ENCODE measurements at places on chromosomes 1 and 21.

DNA sequence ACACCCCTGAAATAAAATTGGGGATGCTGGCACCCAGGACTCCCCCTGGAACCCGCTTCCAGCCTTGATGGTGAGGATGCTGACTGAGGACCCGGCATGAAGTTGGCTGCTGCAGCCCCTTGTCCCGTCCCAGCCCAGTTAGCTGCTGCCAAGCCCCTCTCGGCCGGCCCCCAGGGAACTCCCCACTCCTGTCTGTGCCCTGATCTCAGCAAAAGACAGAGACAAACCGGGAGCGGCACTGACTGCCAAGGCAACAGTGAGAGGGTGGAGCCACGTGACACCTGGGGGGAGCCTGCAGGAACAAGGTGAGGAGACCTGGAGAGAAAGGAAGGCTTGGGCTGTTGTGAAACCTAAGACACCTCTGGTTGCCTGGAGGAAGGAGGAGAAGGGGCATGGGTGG is 24.7 kb downstream of the CASZ1 start:
- no peak for DNase-seq

DNA sequence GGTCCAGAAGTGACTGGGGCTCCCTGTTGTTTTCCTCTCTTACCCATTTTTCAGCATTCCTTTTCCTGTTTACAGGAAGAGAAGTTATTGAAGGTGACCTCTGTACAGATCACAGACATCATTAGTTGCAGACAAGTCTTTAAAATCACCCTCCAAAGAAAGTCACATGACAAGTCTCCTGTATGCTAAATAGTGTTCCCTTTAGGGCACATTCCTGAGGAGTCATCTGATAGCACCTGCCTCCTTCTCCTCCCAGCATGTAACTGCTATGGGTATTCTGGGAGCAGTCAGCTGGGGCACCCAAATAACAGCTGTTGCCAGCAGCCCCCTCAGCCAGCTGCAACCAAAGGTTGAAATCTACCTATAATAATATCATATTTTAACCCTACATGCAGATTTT is 200.6 kb downstream of the PTGER3 start:
- no peak for DNase-seq

DNA sequence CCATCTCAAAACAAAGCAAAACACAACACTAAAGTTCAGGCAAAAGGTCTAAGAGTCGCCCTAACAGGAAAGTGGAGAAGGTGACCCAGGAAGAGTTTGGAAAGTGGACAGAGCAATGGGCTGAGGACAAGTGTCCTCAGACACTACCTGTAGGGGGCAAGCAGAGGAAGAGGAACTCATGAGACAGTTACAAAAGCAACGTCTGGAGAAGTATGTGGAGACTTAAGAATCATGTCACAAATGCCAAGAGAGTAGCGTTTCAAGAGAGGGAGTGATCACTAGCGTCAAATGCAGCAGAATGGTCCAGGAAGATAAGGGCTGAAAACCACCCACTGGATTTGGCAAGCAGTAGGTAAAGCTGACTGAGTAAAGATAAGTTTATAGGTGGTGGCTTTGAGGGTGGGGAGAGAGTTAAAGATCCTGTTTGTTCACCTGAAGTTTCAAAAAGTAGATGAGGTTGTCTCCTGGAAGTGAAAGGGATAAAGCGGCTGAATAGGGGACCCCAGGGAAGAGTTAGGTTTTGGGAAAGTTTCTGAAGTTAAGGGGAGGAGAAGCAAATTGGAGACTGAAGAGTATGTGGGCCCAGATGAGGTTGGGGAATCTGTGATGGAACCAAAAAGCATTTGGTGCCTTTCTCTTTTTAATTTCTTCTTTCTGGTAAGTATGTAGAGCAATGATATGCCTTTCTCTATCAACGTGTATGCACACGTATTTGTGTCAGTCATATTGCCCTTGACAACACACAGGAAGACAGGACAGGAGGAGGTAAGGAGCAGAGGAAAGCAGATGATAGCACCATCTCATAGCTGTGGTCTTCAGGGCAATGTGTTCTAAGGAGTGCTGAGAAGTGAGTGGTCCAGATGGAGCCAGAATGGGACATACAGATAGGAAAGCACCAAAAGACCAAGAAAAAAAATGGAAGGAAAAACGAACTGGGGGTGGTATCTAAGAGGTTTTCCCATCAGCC is 3.1 kb downstream of the BSDC1 start:
- no peak for DNase-seq

GRCh38 chr1:52323731-52324130 is 42.3 kb downstream of the CC2D1B start:
- no peak for DNase-seq

- DNase-seq = no peak
These were observed 173.3 kb downstream of the SEC16B start for GRCh38 chr1:177796561-177796960.

DNA sequence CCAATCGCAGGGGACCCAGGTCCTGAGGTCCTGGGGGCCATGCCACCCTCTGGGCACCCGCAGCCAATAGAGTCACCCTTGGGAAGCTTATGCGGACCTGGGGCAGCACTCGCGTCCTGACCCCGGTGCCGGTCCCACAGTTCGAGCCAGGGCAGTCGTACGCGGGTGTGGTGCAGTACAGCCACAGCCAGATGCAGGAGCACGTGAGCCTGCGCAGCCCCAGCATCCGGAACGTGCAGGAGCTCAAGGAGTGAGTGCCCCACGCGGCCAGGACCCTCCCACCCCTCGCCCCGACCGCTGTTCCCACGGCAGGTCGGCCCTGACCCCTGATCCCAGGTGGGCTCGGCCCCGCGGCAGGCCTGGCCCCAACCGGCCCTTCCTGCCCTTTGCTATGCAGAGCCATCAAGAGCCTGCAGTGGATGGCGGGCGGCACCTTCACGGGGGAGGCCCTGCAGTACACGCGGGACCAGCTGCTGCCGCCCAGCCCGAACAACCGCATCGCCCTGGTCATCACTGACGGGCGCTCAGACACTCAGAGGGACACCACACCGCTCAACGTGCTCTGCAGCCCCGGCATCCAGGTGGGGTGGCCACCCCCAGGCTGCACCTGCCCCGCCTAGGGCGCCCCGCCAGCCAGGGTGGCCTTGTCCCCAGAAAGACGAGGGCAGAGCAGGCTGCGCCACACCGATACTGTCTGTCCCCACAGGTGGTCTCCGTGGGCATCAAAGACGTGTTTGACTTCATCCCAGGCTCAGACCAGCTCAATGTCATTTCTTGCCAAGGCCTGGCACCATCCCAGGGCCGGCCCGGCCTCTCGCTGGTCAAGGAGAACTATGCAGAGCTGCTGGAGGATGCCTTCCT is 20.5 kb downstream of the COL6A1 start:
- DNase-seq = no peak

- DNase-seq = no peak
These were observed 444 bp upstream of the MAP3K6 start for GRCh38 chr1:27367160-27367650.

DNA sequence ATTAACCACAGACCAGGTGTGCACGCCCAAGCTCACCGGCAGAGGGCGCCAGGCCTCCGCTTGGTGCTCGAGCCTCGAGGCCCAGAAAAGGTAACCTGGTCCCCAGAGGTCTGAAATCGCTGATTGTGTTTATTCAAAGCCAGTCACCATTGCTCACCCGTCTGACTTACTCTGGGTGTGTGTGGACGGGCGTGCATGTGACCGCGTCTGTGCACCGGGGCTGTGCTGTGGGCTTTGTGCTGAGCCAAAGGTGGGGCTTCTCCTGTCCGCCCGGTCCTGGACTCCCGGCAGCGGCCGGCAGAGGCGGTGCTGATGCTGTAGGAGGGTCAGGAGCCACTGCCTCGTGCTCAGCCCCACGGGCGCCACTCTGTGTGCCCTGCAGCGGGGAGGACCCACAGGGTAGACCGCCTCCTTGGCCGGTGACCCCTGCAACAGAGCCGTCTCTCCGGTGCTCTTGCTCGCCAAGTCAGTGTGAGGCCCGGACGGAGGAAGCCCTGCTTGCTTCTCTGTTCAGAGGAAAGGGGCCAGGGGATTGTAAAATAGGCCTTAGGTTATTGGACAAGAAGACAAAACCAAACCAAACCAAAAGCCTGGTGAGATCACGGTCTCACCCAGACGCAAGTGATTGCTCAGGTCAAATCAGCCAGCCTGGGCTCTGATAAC is 32.0 kb upstream of the BTG2 start:
- peak; percentile 88 for DNase-seq

DNA sequence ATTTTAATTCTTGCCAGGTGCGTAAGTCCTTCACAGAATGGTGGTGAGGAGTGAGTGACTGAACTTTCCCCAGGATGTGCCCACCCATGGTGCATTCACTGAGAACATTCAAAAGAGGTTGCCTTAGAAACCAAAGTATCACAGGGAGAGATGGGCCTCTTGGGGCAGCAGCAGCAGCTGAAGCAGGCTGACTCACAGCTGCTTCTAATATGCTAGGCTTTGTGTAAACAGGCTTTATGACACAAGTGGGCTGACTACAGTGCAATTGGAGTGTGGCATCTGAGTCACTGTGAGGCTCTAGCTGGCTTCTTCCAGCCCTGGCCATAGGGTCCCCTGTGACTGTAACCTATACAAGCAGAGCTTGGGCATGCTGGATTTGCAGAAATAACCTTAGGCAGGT is 12.6 kb downstream of the PIGP start:
- DNase-seq = no peak

DNA sequence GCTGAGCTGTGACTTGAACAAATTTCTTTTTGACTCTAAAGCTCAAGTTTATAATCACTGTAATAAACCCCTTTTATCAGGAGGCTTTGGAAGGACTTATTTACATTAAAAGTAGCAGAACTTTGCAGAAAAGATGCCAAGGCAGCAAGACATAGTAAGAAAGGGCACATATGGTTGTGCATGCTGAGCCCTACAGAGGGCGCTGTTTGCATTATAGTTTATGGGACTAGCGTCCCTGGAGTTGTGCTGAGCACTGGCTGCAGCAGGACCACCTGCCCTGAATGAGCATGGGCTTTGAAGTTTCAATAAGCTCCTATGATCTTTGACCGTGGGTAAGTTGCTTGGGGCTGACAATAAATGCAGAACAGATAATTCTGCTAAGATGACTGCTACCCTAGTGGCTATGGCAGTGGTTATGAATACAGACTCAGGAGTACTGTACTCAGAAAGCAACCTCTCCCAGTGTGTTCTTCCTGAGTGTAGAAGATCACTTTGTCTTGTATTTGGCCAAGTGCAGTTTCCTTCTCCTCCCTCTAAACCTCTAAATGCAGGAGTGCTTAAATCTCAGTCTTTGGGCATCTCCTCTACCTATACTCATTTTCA is 45.4 kb upstream of the USP1 start:
- no peak for DNase-seq

DNA sequence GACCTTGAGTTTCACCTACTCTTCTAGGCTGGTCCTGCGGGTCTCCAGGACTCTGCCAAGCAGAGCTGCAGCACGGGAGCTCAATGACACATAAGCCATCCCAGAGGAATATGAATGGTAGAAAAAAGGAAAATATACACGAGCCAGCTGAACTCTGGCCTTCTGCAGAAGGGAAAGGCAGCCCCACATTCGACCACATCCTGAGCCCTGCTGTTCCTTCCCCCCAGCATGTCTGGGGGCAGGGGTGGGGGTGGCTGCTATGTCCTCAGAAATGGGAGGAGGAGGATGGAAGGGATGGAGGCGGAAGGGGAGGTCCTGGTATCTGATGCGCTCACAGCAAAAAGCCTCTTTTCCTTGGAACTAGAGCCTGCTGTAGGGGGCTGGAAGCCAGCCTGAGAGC is 12.1 kb upstream of the KDF1 start:
- no peak for DNase-seq

Data from T-cell (primary cell).